ENCODE measurements at places on chromosomes 7 and 10.

DNA sequence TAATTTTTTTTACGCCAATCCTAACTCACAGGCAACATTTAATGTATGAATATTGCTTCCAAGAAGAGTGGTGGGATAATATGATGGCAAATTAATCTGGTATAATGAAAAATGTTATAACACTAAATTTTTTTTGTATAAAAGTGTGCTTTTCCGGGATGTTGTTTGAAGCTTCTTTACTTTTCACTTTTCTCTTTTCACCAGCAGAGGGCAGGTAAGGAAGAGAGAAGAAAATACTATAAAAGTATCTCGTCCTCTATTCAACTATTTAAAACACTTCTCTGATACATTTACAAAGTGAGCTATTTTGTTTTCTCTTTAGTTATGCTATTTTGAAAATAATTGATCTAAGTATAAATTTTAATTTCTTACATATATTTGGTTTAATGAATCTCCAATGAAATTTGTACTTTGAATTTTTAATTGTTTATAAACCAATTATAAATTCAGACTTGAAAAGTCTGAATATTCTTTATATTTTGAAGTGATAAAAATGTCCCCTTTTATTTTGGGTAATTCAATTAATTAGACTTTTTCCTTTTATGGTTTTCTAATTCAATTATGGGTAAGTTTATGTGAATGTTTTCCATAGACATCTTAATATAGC is 20.7 kb upstream of the CFTR start:
- no peak for DNase-seq

DNA sequence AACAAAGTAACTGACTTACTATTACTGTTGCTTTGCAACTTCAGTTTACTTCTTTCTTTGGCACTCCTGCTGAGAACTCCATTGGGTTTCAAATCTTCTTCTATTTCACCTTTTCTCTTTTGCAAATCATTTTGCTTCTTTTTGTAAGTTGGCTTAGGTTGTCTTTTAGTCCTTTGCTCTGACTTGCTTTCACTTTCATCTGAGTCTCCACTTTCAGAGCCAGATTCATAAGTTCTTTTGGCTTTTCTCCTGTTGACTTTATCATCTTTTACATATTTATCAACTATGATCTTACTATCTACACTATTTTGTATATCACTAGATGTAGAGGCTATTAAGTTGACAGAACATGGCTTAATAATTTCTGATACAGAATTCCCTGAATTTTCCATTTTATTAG is 73.4 kb downstream of the NRBF2 start:
- DNase-seq: no peak

DNA sequence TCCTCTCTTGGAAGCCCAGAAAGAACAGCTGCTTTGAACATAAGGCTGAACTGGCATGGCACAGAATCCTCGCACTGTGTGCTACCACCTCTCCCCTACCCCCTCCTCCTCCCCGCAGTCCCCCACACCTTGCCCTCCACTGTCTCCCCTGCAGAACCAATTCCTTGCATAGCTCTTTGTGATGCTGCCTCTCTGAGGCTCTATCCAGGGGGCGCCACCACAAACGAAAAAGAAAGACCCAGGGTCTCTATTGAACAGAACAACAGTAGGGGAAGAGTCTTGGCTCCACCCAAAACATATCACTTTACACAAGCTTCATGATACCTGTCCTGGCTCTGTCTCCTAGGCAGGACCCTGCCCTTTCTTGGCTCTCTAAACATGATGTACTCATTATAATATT is 26.2 kb upstream of the EBLN1 start:
- no peak for DNase-seq

DNA sequence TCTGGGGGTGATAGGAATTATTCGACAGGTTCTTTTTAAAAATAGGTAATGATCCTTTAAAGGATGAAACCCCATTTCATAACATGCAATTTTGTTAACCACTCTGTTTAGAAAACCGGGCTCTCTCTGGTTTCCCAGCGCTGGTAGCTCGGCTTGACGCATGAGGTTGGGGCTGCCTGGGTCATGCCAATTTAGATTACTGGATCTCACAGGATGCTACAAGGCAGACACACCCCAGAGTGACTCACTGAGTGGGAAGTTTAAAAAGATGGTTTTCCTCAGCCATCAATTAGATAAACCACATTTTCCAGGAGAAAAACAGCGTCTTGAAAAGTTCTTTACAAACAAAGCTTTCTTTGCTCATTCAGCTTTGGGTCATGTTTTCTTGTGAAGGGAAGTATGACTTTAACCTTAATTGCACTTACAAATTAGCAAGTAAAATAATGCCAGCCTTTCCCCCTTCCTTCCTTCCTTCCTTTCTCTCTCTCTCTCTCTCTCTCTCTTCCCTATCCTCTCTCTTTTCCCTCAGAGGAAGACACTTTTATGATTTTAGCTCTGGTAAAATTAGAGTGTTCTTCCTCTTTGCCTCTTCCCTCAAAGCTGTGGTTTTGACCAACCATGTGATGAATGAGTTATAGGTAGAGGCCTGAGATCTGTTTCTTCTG is 99.8 kb downstream of the EPDR1 start:
- no peak for DNase-seq

- no peak for DNase-seq
Observed at GRCh38 chr7:80807166-80807900, 111.5 kb downstream of the SEMA3C start.

DNA sequence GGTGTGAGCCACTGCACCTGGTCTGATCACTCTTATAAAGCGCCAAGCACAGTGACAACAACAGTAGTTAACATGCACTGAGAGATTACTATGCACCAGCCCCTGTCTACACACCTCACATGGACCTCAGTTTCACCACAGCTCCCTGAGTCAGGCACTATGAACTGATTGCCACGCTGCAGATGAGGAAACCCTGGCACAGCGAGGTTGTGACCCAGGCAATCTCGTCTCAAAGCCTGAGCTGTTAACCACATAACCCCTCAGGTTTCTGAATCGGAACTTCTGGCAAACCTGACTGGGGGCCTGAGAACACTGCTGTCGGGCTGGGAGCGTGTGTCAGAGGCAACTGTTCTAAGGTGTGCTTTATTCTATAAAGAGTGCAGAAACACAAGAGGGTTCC is 150.8 kb downstream of the RNF216 start:
- DNase-seq: peak; percentile 34

DNA sequence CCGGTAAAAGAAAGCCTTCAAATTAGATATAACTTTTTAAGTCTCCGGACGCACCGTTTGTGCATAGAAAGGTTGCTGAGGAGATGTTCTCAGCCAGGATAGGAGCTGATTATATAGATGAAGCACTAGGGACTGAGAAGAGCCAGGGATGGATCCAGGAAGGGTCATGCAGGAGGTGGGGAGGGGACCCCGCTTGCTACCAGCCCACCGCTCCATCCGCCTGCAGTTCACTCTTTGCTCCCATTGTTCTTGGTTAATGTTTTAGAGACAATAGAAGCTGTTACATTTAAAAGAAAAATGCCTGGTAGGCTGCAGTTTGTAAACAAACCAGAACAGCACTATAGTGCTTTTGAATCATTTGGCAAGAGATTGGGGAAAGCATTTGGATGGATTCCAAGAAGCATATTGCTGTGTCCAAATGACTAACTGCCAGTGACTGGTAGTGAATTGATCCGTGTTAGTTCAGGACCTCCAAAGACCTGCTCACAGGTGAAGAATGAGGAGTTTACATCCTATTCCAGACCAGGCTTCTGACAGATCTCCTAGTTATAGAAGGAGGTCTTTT is 175.9 kb upstream of the TAC1 start:
- no peak for DNase-seq

All from CD4-positive, alpha-beta T cell (primary cell).